Mesenchymal stem cell (in vitro differentiated cells and primary cell): ENCODE measurements at places on chromosomes 4 and X.
A peak's percentile ranks its signal among the peaks of the same experiment; 100 is the strongest.

GRCh38 chr4:186481998-186482790 lies 73.2 kb downstream of the MTNR1A start:
- H3K27me3 ChIP-seq: peaks cover 27% of the 10 kb centered on the region
- no peak overlapping the region for H3K27ac ChIP-seq
- peaks cover 2% of the 10 kb centered on the region for H3K4me1 ChIP-seq
- DNase-seq: no peak
- no peak overlapping the region for H3K4me3 ChIP-seq

DNA sequence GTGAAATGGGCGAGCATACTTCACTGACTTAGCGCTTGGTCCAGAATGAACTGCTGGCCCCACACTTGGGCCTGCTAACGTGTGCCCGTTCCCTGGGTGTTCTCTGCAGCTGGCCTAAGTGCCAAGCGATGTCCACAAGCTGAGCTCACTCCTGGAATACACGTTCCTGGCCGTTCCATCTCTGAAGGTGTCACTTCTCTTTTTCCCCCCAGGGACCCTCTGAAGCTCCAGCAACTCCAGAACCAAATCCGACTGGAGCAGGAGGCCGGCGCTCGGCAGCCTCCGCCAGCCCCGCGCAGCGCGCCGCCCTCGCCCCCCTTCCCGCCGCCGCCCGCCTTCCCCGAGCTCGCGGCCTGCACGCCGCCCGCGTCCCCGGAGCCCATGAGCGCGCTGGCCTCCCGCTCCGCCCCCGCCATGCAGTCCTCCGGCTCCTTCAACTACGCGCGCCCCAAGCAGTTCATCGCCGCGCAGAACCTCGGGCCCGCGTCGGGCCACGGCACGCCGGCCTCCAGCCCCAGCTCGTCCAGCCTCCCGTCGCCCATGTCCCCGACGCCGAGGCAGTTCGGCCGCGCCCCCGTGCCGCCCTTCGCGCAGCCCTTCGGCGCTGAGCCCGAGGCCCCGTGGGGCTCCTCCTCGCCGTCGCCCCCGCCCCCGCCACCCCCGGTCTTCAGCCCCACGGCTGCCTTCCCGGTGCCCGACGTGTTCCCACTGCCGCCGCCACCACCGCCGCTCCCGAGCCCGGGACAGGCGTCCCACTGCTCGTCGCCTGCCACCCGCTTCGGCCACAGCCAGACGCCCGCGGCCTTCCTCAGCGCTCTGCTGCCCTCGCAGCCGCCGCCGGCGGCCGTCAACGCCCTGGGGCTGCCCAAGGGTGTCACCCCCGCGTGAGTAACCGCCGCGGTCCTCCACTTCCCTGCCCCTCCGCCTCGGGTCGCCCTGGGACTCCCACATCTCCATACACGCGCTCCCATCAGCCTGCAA lies 132.3 kb downstream of the CBR4 start:
- H3K36me3 ChIP-seq: peaks cover 16% of the 10 kb centered on the region
- H3K27ac ChIP-seq: no peak overlapping the region
- peaks cover 4% of the 10 kb centered on the region for H3K4me1 ChIP-seq

DNA sequence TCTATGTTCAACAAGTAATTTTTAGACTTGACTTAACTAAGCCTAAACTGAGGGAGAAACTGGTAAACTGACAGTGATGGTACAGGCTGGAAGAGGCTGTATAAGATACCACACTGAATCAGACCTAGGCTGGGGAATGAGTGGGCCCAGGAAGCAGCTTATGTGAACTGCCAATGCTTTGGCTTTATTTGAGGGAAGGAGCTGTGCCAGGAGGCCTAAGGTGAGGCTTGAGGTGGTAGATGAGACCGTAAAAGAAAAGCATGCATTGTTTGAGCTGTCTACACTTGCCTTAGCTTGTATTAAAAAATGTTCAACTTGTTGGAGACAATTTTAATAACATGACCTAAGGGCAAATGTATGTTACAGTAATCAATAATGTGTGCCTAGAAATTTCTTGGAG lies 96.2 kb downstream of the RS1 start:
- H3K4me1 ChIP-seq: no peaks in the 10 kb centered on the region
- H3K4me3 ChIP-seq: no peak overlapping the region
- DNase-seq: no peak
- H3K27ac ChIP-seq: no peak overlapping the region
- no peaks in the 10 kb centered on the region for H3K27me3 ChIP-seq

DNA sequence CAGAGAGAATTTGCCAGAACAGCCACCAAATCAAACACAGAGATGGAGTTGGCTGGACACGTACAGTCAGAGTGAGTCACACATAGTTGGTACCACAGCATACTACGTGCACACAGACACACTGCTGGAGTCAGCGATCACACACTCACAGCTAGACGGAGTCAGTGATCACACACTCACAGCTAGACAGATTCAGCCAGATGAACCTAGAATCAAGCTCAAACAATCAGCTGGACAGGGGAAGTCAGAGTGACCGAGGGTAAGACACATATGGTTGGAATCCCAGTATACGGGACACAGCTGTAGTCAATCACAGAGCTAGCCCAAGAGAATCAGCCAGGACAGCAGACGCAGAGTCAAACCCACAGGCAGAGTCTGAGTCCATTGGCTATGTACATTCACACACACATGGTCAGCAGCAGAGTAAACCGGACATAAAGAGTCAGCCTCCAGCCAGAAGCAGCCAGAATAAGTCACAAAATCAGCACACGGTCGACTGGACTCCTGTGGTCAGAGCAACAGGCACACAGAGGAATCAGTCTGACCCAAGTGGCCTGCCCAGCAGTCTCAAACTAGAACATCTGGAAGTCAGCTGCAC lies 4.6 kb downstream of the SLC38A5 start:
- DNase-seq: peak; percentile 92
- peaks cover 16% of the 10 kb centered on the region for H3K4me1 ChIP-seq
- H3K27me3 ChIP-seq: no peaks in the 10 kb centered on the region

- peaks cover 29% of the 10 kb centered on the region for H3K27me3 ChIP-seq
- H3K4me3 ChIP-seq: no peak overlapping the region
- DNase-seq: no peak
- H3K4me1 ChIP-seq: no peaks in the 10 kb centered on the region
These were observed 120.2 kb upstream of the NDP start for GRCh38 chrX:44093431-44093830.
